ENCODE measurements at places on chromosomes 2 and 18.

DNA sequence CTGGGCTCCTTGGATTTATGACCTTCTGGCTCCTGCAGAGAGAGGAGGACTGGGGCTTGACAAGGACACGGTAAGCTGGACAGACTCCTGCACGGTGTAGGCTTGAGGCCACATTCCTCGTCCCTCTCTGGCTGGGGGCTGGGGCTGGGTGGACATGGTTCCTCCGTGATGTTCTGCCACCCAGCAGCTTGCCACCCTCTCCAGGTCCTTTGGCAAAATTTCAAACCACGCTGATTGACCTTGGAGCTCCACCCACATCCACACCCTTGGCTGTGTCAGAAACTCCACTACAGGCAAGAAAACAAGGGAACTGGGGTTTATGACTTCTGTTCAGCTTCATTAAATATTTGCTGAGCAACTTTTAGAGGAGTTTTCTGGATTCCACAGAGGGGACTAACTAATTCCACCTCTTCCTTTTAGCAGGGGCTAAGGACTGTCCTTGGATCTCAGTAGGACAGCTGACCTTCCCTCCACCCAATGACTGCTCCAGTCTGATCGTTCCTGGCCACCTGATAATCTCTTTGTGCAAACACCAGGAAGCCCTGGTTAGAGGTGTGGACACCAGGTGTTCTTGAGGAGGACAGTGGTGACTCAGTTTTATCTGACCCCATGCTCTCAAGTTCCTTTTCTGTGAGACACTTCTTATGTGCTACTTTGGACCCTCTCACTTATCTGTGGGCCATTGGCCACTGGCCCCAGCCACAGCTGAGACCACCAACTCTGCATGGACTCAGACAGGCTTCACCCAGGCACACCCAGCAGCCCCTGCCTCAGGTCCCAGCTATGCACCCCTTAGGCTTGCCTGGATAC lies 29.3 kb downstream of the GPR55 start:
- DNase-seq = peak; percentile 17

GRCh38 chr2:9832586-9832985 lies 10.7 kb upstream of the TAF1B start:
- no peak for DNase-seq

DNA sequence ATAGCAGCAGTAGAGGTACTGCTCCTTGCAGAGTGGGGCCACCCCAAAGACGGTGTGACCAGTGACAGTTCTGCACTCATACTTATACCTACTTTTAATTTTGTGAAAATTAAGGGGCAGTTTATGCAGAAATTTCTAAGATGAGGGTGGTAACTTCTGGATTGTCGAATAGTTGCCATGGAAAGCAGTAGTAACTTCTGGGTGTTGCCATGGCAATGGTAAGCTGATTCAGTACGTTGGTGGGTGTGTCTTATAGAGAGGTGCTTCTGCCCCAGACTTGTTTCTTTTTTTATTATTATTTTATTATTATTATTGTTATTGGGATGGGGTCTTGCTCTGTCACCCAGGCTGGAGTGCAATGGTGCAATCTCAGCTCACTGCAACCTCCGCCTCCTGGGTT lies 82.8 kb upstream of the L3MBTL4 start:
- DNase-seq = no peak

DNA sequence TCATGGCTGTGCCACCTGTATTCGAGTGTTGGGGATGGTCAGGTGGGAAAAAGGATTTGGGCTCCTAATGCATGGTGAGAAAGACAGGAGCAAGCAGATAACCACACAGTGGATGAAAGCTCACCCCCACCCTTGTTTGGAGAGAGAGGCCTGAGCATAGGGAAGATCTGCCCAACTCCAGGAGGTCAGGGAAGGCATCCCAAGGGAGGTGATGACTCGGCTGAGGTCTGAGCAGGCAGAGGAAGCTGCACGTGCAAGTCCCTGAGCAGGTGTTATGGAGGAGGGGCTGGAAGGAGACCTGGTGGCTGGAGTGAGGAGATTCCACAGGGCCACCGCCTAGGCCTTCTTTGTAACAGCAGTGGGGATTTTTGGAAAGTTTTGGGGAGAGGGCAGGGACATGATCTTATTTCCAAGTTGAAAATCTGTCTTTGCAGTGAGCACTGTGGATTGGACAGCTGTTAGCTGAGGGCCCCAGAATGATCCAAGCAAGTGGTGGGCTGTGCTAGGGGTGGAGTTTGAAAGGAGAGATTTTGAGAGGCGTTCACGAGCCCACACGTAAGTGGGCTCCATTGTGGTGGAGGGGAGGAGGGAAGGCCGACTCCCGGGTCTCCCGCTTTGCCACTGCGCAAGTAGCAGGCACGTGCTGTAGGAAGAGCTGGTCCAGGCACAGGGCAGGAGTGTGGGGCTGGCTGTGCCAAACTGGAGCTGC lies 228.5 kb downstream of the GLI2 start:
- no peak for DNase-seq

- no peak for DNase-seq
These were observed 73.7 kb downstream of the MEIS1 start for GRCh38 chr2:66508484-66509071.

DNA sequence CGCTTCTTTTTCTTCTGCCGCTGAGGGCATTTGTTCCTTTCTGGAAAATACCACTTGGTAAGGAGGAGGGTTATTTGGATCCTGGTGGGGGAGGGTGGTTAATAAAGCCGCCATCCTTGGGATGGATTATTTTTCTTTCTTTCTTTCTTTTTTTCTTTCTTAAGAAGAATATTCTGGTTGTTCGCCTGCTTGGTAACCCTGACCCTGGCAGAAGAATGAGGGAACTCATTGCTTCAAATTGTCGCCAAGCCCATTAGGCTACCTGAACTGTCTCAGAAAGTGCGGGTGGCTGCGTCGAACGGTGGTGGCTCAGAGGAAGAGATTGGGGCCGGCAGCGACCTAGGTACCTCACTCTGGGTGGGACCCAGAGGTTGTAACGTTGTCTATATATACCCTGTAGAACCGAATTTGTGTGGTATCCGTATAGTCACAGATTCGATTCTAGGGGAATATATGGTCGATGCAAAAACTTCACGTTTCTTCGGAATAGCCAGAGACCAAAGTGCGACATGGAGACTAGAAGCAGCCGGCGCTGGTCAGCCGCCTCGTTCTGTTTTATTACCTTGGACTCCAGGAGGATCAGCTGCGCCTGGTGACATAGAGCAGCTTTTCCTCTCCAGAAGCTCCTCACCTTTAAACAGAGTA lies 1.3 kb upstream of the HOXD4 start:
- no peak for DNase-seq

GRCh38 chr2:161107265-161107664 lies 53.0 kb upstream of the TANK start:
- DNase-seq = no peak

GRCh38 chr2:168589236-168590211 lies 133.5 kb downstream of the CERS6 start:
- no peak for DNase-seq

DNA sequence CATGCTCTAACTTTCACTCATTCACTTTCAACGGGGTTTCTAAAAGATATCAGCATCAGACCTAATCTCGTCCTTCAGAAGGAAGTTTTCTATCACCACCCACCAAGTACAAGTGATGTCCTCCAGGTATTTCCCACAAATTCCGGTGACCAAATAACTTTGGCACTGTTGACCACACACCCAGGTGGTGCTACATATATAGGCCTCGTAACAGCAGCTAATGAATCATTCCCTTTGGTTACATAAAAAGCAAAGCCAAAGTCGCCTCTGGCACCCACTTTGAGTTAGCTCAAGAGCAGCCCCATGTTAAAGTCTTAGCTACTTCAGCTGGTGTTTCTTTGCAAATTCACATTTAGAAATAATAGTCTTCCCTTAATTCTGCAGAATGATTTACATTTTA lies 138.2 kb upstream of the OSR1 start:
- no peak for DNase-seq

DNA sequence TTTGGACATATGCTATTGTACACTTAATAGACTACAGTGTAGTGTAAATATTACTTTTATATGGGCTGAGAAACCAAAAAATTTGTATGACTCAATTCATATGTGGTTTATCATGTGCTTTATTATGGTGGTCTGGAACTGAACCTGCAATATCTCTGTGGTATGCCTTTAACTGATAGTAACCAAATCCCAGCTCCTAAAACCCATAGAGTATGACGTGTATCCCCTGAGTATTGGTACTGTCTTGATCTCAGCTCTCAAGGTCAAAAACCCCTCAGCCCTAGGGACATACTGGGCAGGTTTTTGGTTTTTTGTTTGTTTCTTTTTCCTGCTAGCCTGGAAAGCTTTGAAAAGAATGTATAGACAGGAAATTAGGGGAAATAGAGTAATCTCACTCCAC lies 42.2 kb upstream of the ARHGAP15 start:
- no peak for DNase-seq

GRCh38 chr18:68925268-68925667 lies 127.4 kb downstream of the CCDC102B start:
- DNase-seq = no peak

DNA sequence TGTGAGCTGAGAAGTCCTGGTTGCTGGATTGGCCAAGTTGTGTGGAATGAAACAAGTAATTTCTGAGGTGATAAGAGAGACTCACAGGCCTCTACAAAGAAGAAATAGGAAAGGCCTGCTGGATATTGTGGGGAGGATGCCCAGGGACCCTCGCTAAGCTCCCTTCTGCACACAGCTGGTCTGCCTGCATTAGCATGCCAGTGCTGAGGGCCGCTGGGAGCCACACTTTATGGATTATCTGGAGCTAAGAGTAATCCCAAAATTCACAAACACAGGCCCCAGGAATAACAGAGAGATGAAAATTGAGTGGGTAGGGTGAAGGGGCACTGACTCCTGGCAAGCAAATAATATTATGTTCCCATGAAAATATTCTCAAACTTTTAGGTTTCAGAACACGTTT lies 114.9 kb upstream of the SIX3 start:
- no peak for DNase-seq

GRCh38 chr2:233598952-233599351 lies 18.5 kb upstream of the UGT1A8 start:
- no peak for DNase-seq

DNA sequence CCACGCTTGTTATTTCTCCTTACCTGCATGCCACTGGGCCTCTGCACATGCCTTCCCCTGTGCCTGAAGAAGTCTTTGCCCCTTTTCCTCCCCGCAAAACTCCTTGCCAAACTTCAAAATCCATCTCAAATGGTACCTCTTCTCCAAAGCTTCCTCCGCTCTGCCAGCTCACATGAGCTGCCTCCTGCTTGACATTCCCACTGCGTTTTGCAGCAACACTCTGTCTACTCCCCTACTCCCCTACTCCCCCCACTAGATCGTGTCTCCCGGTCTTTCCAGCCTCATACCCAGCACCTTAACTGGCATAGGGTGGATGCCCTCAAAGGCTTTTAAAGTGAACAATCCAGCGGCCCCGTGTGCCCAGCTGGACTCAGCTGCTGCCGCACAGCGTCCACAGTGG lies 65.8 kb downstream of the TNS1 start:
- no peak for DNase-seq
